ENCODE measurements at places on chromosomes 3 and 15.

- no peak for DNase-seq
These were observed 250.0 kb upstream of the NECTIN3 start for GRCh38 chr3:110821586-110821985.

DNA sequence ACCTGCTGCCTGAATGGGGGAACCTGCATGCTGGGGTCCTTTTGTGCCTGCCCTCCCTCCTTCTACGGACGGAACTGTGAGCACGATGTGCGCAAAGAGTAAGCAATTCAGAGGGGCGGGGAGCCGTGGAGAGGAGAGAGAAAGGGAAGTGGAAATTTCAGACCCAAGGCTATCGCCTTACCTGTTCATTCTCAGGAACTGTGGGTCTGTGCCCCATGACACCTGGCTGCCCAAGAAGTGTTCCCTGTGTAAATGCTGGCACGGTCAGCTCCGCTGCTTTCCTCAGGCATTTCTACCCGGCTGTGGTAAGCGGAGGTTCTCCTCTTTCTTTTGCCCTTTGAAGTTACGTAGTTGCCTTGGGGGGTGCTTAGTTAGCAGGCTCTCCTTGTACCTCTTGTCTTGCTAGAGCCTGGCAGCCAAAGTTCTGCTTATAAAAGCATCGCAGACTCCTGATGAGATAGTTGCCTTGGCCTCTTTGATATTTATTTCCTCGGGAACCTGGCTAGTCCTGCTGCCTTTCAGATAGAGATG, 13.7 kb upstream of the LRRC2 start:
- no peak for DNase-seq

DNA sequence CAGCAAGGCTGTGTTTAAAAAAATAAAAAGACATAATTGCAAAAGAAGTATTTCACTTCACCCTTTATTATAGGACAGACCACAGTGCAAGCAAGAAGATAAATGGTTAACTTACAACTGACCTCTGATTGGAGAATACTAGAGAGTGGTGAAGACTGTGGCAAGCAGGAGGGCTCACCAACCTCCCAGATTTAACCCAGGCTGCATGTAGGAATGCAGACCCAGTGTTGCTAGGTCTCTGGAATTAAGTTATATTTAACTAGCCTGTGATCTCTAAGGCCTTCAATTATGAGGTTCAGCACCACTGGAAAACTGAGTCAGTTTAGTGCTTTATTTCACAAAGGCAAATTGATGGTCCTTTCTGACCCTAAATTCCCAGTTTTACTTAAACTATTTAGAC, 436.6 kb downstream of the LPP start:
- DNase-seq: no peak

GRCh38 chr3:129567176-129567705, 24.3 kb downstream of the H1-8 start:
- no peak for DNase-seq

DNA sequence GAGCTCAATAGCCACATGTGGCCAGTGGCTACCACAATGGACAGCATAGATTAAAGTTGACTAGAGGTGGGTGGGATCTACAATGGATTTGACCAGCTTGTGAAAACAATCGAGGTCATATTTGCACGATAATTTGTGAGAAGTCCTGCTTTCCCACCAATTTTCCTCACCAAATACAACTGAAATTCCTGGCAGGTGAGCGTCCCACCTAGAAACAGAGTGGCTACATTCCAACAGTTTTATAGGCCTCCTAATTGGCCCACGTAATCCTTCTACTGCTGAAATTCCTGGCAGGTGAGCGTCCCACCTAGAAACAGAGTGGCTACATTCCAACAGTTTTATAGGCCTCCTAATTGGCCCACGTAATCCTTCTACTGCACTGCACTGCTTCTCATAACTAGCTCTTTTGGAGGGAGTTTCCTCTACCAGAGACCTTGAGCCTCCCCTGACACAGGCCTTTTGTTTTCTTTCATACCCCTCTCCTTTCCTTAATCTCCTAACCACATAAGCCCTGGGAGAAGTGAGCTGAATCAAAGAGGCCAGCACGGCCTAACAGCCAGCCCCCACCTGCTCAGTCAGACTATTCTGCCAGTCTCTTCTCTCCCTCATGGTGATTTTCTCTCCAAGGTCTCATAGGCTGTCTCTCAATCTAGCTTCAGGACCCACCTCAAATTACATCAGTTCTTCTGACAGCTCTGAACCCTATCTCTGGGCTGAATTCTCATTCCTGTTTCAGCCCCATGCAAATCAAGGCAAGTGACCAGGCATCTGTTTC, 80.2 kb downstream of the BFSP2 start:
- DNase-seq: no peak

- no peak for DNase-seq
These were observed 1009.1 kb upstream of the SEMA6D start for GRCh38 chr15:46708226-46708625.

GRCh38 chr3:104578558-104578957, 788.2 kb upstream of the ALCAM start:
- DNase-seq: no peak

- DNase-seq: no peak
These were observed 171.0 kb upstream of the NECTIN3 start for GRCh38 chr3:110900576-110900975.

GRCh38 chr15:67823314-67824196, 1.8 kb upstream of the SKOR1 start:
- DNase-seq: no peak

- DNase-seq: no peak
These were observed 1.7 kb upstream of the CX3CR1 start for GRCh38 chr3:39281533-39281932.

GRCh38 chr3:179318876-179319275, 4.0 kb upstream of the ZNF639 start:
- no peak for DNase-seq

DNA sequence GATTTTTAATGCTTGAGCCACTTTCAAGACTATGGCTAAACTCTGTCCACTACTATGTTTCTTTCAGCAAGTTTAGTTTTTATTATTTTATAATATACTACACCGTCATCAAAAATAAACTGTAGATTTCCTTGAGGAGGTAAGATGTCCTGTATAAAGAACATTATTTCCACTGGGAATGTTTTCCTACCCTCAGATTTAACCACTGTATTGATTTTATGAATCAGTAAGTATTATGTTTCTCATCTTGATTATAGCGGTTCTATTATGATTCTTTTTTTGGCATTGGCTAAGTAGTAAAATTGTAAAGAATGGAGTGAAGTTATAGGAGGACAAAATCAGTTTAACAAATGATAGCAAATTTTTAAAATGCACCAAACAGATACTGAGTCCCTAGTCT, 44.4 kb downstream of the ADAM10 start:
- DNase-seq: no peak

DNA sequence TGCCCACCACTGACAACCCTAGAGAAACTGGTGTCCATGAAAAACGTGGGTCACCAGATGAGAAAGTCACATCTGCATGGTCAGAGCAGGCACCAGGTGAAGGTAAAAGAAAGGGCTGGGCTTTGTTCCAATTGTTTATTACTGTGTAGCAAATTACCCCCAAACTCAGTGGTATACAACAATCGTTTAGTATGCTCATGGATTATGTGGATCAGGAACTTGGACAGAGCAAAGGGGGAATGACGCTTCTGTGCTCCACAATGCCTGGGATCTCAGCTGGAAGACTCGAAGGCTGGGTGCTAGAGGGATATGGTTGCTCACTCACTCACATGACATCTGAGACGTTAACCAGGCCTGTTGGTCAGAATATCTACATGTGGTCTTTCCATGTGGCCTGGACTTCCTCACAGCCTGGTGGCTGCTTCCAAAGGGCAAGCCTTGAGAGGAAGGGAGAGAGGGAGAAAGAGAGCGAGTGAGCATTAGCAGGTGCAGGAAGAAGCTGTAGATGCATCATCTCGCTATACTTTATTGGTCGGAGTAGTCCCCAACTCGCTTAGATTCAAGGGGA, 44.9 kb downstream of the LPP start:
- DNase-seq: no peak

DNA sequence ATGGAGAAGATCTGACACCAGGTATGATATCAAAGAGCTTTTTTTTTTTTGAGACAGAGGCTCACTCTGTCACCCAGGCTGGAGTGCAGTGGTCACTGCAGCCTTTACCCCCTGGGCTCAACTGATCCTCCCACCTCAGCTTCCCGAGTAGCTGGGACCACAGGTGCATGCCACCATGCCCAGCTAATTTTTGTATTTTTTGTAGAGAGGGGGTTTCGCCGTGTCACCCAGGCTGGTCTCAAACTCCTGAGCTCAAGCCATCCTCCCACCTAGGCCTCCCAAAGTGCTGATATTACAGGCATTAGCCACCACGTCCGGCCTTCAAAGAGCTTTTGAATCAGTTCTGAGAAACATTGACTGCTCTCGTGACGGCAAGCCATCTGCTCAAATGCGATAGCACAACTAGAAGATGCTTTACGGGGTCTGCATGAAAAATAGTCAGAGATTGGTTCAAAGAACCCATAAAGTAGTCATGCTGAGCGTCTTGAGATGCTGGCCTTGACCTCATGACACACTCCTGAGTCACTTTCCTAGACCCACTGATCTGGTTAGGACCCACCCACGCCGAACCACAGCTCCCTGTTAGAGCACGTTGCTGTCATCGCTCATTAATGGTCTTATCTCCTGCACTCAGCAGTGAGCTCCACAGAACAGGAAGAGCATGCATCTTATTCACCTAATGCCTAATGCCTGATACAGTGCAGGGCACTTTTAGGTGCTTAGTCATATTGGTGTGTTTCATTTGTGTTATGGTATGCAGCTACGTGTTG, 57.0 kb upstream of the NR2F2 start:
- DNase-seq: no peak

GRCh38 chr15:74258456-74259291, 22.5 kb downstream of the CCDC33 start:
- no peak for DNase-seq

DNA sequence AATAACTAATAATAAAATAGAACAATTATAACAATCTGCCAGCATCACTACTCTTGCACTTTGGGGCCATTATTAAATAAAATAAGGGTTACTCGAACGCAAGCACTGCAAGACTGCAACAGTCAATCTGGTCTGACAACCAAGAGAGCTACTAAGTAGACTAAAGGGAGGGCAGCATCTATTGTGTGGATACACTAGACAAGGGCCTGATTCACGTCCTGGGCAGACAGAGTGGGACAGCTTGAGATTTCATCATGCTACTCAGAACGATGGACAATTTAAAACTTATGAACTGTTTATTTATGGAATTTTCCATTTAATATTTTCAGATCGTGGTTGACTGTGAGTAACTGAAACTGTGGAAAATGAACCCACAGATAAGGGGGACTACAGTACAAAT, 39.5 kb downstream of the TNIK start:
- no peak for DNase-seq

DNA sequence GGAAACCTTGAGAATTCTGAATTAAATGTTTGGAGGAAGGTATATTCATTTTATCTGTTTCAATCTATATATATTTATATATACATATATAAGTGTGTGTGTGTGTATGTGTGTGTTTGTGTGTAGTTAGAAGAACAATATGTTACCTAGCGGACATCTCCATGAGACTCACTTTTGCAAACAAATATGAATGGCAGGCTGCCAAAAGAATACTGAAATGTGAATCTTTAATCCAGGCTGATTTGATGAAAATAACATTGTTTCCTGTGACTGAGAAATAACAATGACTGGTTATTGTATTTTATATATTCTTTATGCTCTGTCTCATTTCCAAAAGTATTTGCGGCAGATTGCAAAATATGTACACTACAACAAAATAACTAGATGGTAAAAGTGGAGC, 255.5 kb upstream of the TGFBR2 start:
- no peak for DNase-seq

- no peak for DNase-seq
These were observed 405.9 kb upstream of the TBL1XR1 start for GRCh38 chr3:177603148-177603603.

- DNase-seq: no peak
These were observed 178.8 kb downstream of the MBNL1 start for GRCh38 chr3:152447511-152447910.

- DNase-seq: no peak
These were observed 66.7 kb downstream of the FILIP1L start for GRCh38 chr3:100047455-100048141.

- DNase-seq: no peak
These were observed 106.0 kb upstream of the LINGO1 start for GRCh38 chr15:77738441-77739302.

GRCh38 chr15:88797663-88798339, 5.4 kb upstream of the ACAN start:
- DNase-seq: no peak

GRCh38 chr3:193774272-193774915, 181.4 kb downstream of the OPA1 start:
- no peak for DNase-seq

DNA sequence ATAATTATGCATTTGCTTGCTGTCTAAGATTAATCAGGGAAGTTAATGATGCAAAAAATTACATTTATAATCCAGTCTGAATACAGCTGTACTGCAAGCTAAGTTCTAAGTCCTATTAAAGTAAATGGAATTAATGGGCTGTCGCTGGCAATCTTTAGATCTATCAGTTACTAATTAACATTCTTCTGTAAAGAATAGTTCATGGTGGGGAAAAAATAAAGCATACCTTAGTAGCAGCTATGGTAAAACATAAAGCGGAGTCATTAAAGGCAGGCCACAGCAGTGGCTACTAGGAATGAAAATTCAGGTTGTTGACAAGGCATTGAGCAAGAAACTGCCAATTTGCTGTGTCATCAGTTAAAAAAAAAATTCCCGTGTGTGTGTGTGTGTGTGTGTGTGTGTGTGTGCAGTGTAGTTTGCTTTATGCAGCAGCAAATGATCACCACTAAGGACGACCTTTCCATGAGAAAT, 129.8 kb downstream of the ZNF385D start:
- DNase-seq: no peak

DNA sequence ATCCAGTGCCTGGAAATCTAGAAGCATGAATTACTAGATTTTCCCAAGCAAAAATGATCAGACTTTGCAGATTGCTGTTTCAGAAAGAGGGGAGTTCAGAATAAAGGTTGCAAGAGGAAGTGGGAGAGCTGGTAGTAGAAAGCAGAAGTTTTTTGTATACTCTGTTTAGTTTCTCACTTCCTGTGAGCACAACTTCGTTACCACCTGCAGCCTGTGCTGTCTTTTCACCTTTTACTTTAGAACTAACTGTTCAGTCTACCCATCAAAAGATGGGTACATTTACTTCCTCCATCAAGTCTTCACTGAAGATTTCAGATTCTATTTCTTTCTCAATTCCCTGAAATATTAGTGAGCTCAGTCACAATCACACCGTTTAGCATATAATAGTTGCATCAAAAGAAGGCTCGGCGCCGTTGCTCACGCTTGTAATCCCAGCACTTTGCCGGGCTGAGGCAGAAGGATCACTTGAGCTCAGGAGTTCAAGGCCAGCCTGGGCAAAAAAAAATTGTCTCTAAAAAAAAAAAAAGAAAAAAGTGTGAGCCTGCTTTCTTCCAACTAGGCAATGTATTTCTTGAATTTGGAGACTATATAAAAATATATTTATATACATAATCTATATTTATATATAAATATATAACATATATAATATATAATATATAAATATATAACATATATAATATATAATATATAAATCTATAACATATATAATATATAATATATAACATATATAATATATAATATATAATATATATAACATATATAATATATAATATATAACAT, 1.8 kb upstream of the CEP97 start:
- DNase-seq: no peak

All from hematopoietic multipotent progenitor cell treated with erythropoietin and hydrocortisone succinate and interleukin-3 and kit ligand, for 15 days (in vitro differentiated cells).